ENCODE measurements at places on chromosomes 4 and X.
A peak's percentile ranks its signal among the peaks of the same experiment; 100 is the strongest.

DNA sequence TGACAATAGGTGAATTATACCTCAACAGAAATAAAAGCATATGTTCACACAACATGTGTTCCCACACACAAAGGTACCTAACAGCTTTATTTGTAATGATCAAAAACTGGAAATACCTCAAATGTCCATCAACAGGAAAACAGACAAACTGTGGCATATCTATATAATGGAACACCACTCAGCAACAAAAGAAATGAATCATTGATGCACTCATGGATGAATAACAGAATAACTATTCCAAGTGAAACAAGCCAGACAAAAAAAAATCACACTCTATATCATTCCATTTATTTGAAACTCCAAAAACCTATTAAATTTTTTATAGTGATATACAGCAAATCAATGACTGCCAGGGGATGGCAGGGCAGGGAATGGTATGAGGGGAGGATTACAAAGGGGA lies 148.1 kb downstream of the PLS3 start:
- no peak for DNase-seq

DNA sequence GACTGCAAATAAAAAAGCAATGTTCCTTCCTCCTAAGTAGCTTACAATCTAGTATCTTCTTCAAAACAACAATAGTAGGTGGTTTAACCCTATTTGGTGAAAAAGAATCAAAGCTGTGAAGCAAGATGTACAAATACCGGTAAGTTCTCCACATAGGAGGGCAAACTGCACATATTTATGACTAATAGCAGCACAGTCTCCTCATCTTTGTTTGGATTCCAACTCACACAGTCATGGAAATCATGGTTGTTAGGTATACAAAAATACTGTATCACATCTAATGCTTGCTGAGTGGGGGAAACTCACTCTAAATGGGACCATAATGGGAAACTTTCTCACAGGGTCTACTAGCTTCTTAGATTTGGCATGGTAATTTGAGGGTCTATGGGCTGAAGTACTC lies 597.2 kb downstream of the INPP4B start:
- peak; percentile 47 for DNase-seq

DNA sequence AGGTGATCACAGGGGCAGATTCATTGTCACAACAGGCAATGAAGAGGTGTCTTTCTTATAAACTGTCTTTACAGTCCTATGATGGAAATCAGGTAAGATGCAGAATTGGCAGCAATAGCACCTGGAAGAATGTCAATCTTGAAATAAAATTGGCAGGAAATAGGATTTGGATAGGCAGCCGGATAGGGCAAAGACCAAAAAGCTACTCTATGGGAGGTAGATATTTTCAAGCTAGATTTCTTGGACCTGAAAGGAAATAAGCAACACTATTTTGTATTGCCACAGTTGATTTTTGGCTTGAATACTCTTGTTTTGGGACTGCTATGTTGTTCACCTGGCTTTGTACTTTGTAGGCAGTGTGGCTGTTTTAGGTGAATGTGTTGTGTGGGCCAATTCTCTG lies 314.2 kb downstream of the SLC7A11 start:
- DNase-seq = no peak

GRCh38 chr4:47013373-47013772 lies 18.0 kb upstream of the GABRB1 start:
- no peak for DNase-seq

GRCh38 chr4:165325732-165326512 lies 1.5 kb upstream of the MSMO1 start:
- peak; percentile 31 for DNase-seq

DNA sequence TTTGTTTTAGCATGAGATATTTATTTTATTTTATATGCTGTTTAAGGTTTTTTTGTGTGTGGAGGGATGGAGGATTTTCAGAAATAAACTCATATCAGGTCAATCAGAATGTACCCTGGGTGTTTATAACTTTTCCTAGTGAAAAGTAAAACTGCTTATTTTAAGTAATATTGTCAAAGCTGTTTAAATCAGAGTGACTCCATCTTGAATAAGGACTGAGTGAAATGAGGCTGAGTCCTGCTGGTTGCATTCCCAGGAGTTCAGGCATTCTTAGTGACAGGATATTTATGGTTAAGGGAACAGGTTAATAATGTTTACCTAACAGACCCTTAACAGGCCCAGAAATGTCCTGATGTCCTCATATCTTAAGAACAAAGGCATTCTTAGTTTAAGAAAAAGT lies 1160.9 kb upstream of the PCDH7 start:
- DNase-seq = no peak

DNA sequence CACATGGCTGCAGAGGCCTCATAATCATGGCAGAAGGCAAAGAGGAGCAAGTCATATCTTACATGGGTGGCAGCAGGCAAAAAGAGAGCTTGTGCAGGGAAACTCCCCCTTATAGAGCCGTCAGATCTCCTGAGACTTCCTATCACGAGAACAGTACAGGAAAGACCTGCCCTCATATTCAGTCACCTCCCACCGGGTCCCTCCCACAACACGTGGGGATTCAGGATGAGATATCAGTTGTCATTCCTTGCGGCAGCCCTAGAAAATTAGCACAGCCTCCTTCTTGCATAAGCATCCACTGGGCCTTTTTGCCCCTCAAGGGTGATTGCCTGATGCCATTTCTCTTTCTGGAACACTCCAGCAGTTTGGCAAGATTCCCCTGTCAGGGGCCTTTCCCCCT lies 61.7 kb upstream of the STX18 start:
- DNase-seq = no peak

- DNase-seq = no peak
These were observed 498.4 kb downstream of the PACRGL start for GRCh38 chr4:21198683-21199082.

GRCh38 chr4:123477711-123478209 lies 81.2 kb downstream of the SPRY1 start:
- DNase-seq = peak; percentile 51

GRCh38 chrX:44873415-44874276 lies 658 bp downstream of the KDM6A start:
- DNase-seq = peak; percentile 30

- DNase-seq = no peak
These were observed 5.5 kb downstream of the IBSP start for GRCh38 chr4:87804871-87805270.

DNA sequence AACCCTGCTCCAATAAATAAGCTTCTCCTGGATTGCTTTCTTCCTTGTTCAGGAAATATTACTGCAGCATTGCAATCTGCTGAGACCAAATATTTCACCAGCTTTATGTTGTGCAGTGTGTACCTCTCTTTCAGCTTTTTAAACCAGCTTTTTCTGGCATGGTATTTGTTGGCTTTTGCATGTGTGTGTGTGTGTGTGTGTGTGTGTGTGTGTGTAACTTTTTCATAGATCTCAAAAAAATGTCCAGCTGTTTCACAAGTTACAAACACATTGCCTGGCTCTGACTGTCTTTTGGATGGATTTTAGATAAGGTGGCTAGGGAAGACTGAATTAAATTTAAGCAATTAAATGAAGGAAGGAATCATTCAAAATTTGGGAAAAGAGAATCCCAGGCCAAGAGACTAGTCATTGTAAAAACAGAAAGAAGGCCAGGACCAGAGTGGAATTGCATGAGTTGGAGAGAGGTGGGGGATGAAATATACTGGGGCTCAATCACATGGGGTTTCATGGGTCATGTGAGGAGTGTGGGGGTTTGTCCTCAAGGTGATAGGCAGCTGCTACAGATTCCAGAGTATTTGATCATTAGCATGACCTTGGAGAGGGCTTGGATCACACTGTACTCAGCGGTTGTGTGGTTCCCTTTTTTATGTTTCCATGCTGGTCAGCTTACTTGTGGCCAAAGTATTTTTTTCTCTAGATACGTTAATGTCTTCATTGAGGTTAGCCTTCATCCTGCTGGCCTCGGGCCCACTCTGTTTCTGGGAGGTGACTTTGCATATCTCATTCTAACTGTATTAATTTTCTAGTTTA lies 357.7 kb upstream of the BOD1L1 start:
- no peak for DNase-seq

DNA sequence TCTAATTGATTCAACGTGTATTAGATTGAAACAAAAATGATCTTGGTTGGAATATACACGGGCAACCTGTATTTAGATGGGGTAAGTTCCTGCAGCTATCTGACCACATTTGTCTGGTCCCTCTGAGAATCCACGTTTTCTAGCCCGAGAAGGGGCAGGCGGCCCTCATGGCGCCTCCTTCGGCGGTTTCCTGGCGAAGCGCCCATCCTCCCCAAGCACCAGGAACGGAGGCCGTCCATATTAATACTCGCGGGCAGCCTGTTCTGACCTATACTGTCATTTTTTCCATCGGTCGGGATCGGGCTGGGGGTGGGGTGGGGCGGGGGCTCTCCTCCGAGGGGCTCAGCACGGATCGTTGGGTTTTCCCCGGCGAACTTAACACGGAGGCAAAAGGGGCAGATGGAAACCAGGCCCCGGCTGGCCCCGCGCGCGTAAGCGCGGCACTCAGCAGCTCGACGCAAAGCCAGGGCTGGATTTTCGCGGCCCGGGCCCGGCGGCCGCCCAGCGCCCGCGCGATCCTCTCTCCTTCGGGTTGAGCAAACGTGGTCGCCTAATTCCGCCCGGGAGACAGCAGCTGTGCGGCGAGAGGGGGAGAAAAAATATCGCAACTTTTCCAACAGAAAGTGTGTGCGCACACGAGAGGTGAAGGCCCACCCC lies 77.2 kb upstream of the BCOR start:
- DNase-seq = peak; percentile 49

GRCh38 chr4:116585246-116585645 lies 500.1 kb downstream of the TRAM1L1 start:
- no peak for DNase-seq

- DNase-seq = no peak
These were observed 387.7 kb upstream of the TEX13C start for GRCh38 chrX:124931958-124932357.

DNA sequence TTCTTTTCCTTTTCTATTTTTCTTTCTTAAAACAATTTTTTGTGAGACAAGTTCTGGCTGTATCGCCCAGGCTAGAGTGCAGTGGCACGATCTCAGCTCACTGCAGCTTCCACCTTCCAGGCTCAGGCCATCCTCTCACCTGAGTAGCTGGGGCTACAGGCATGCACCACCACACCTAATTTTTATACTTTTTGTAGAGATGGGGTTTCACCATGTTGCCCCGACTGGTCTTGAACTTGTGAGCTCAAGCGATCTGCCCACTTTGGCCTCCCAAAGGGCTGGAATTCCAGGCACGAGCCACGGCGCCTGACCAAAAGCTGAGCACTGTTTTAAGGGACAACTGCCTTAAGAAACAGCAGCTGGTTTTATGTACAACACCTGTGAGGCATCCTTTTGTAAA lies 9.3 kb upstream of the NAT8L start:
- no peak for DNase-seq

GRCh38 chrX:2451501-2452316 lies 49.1 kb downstream of the DHRSX start:
- peak; percentile 62 for DNase-seq

GRCh38 chr4:180060159-180060889 lies 2182.9 kb upstream of the TENM3 start:
- no peak for DNase-seq

GRCh38 chr4:173990869-173991210 lies 292.6 kb downstream of the FBXO8 start:
- no peak for DNase-seq

DNA sequence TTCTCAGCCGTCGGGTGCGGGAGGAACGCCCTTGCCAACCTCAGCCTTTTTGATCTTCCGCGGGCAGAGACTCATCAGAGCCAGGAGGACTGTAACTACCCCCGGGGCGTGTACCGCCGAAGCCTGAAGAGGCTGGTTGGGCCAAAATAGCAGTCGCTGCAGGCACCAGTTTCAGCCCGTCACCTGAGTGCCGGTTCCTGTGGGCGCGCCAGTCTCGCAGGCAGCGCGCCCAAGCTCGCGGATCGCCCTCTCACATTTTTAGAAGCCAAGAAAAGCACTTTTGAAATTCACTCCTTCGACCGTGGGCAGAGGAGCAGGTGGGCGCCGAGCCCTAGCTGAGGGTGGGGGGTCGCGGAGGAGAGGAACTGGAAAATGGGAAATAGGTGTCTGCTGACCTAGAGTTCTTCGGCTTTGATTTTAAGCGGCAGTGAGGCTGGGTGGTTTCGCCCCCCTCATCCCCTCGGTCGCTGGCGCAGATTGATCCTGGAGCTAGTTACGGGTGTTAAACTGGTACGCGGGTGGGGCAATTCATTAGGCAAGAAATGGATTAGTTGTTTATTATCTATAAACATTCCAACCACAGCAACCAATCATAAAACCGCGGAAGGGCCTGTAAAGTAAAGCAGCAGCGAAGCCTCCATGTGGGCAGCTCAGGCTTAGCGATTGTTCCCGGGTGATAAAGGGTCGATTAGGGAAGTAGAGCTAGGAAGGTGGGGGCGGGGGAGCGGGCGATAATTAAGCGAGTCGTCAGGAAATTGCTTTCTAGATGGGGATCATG lies 69.2 kb downstream of the FBXO8 start:
- DNase-seq = peak; percentile 29

- DNase-seq = no peak
These were observed 41.5 kb downstream of the EFNB1 start for GRCh38 chrX:68870357-68870756.

DNA sequence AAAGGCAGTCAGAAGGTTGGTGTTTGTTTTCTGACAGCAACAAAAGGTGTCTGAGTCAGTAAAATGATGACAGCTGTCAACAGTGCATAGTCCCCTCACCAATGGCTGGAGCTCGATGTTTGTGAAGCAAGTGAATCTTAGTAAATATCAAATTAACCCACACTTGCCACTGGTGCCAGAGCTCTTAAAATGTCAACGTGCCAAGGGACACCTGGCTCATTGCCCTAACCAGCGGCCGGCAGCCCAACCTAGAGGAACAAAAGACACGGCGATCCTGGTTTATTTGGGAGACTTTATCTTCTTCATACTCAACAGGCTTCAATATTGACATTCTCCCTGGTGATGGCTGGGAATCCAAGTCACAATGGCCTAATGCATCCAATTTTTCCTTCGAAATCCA lies 143.4 kb downstream of the CPEB2 start:
- DNase-seq = no peak

DNA sequence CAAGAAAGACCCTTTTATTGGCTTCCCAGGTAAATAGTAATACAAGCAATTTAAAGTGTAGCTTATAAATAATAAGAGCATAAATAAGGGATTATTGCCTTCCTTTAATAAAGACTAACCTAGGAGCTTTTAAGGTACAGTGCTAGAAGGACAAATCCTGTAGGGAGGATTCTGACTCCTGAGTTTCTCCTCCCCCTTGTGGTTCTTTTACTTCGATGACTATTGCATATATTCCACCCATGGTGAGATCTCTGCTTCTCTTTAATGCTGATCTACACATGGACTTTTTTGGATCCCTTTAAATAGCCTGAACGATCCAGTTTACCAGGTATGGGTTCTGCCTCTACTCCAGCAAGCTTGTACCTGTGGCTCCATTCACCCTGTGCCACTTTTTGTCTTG lies 2.5 kb downstream of the GALNT7 start:
- peak; percentile 29 for DNase-seq

- peak; percentile 51 for DNase-seq
These were observed 312.7 kb upstream of the GATB start for GRCh38 chr4:152073351-152074087.

DNA sequence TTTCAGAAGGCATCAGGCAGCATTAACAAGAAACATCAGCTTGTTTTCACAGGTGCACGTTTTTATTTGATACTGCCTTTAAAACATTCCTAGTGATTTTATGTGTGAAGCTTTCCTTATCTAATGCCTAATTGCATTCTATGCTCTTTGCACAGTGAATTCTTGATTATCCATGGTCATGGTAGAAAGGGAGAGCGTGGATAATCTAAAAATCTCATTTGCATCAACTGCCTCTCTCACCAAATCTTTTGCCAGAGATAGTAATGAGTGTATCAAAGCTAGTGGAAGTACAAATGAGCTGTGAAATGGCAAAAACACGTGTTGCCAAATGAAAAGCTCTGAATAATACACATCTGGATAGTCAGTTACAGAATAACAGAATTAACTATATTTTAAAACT lies 170.5 kb downstream of the NAA11 start:
- DNase-seq = no peak
